ENCODE measurements at places on chromosomes 11 and 22. TPM values are rescaled to one million over a fixed set of nuclear protein-coding genes. Genes with fewer than 3 reads are reported as not detected.

Gene RDX
- 70.1 TPM for total RNA-seq

Gene OR5M11
- total RNA-seq: not detected

Gene NAALAD2
- total RNA-seq: 1.8 TPM

Gene TRIM51
- not detected for total RNA-seq

Gene IRF7
- 11.5 TPM for total RNA-seq

Measured in osteoblast (primary cell).